ENCODE measurements at places on chromosomes 16 and 17.

- no peak for DNase-seq
These were observed at the start of gene SERPINF2 for GRCh38 chr17:1742371-1743087. Gene SERPINF2 (plus strand): TSS chr17:1742871. CDS start chr17:1744996, 2,125 bp downstream.

DNA sequence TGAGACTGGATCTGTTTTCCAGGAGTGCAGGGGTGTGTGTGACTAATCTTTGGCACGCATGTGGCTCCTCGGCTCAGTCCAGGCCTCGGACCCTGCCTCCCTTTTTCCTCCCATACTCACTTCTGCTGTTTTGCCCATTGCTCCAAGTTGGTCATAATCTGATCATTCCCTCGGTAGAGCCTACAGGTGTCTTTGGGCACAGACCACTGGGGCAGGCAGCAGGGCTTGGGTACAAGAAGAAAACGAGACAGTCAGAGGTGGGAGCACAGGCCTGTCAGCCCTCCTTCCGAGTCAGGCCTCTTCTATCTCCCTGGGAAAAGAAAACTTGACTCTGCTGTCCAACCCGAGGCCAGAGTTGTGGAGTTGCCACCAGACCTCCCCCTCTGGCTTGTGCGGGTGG, 29.8 kb downstream of the DHX38 start:
- DNase-seq, result no peak

- DNase-seq, result peak; percentile 86
These were observed 5.2 kb downstream of the ITPRIPL2 start for GRCh38 chr16:19118938-19119431.

DNA sequence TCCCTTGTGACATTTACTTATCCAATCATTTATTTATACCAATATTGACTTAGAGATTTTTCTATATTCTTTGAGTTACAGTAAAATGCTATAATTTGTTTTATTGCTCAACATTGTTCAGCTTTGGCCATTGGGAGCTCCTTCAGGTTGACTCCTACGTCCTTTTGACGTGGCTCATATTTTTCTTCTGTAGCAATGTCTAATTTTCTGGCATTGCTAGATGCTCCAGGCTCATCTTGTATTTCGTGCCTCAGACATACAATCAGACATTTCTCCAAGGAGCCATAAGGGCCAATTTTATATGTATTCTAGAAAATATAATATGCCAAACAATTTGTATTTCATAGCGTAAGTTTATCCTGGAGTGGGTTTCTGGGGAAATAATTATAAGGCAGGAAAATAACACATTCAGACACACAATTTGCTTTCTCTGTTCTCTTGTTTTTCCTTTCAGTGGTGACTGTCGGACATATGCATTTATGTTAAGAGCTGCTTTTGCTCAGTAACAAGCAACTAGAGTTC, 355.1 kb upstream of the MON1B start:
- no peak for DNase-seq

GRCh38 chr16:27867122-27868110, 196.1 kb downstream of the GSG1L start:
- peak; percentile 51 for DNase-seq
